Activated T-cell treated with anti-CD3 and anti-CD28 coated beads for 4 hours (primary cell): ENCODE measurements at places on chromosomes 7 and 10.

DNA sequence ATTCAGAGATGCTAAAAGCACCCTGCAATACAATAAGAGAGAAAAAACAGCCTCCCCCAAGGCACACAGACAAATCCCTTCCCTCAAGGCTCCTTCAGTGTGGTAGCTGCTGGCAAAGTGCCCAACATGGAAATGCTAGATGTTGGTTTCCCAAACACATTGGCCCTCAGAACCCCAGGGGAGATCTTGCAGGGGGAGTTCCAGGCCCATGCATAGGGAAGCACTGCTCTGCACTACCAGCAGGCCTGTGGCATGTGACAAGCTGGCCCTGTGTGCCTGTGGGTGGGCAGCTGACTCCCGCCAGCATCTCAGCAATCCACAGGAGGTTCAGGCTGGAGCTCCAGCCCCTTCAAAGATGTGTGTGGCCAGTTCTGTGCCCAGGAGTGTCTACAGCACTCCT lies 16.8 kb upstream of the CSGALNACT2 start:
- no peak for DNase-seq

- no peak for DNase-seq
These were observed 101.5 kb downstream of the STK31 start for GRCh38 chr7:23811540-23811939.

- DNase-seq, result no peak
These were observed 7.0 kb downstream of the ANXA7 start for GRCh38 chr10:73406846-73407245.

GRCh38 chr10:17316488-17317170 lies 88.6 kb downstream of the VIM start:
- no peak for DNase-seq

- no peak for DNase-seq
These were observed 30.5 kb upstream of the FBXW4 start for GRCh38 chr10:101725296-101726114.

DNA sequence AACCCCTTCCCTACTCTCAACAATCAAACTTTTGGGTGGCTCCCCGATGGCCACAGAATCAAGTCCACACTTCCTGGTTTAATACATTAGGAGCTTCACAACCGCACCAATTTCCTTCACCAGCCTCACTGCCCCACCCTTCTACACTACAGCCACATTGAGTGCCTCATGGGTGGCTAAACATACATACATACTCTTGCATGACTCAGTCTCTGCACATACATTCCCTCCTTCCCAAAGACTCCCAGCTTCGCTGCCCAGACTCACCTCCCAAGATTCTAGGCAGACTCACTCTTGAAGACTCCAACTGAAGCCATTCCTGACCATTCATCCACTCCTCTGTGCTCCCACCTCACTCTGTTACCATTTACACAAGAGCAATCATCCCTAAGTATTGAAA lies 15.9 kb downstream of the VPS41 start:
- no peak for DNase-seq

GRCh38 chr7:55086413-55087201 lies 67.8 kb downstream of the EGFR start:
- DNase-seq, result no peak

GRCh38 chr7:46397591-46397990 lies 476.5 kb upstream of the IGFBP3 start:
- no peak for DNase-seq

GRCh38 chr10:71232089-71232998 lies 20.0 kb downstream of the UNC5B start:
- no peak for DNase-seq

DNA sequence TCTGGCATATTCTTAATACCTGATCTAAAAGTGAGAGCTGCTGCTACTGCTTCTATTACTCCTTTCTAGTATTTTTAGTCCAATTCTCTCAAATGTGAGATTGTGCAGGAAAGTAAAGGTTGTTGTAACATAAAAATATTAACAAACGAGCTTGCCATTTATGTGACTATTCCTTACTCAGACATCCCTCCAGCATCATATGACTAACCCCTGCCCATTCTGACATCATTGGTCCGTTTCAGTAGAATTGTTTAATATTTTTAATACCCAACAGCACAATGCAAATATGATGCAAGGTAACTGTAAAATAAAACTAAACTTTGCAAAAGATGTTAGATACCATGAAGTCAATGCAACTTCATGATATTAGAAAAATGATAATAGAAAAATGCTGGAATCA lies 83.6 kb downstream of the CFAP58 start:
- DNase-seq, result no peak

GRCh38 chr10:125055446-125055845 lies 104.9 kb downstream of the CTBP2 start:
- DNase-seq, result no peak

DNA sequence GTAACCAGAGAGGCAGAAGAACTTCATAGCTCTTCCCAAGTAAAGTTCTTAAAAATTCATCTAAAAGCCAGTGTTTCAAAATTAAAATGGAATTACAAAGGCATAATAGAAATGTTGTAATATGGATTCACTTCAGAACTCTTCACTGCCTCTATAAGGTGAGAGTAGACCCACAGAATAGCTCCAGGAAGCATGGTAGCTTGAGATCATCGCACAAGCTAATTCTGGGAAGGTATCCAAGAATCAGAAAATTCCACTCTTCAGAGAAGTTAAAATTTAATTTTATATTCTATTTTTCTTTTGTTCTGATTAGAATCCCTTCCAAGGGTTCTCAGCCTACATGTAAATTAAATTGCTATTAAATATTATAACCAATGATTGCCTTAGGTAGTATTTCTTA lies 1.5 kb upstream of the DHX32 start:
- no peak for DNase-seq

DNA sequence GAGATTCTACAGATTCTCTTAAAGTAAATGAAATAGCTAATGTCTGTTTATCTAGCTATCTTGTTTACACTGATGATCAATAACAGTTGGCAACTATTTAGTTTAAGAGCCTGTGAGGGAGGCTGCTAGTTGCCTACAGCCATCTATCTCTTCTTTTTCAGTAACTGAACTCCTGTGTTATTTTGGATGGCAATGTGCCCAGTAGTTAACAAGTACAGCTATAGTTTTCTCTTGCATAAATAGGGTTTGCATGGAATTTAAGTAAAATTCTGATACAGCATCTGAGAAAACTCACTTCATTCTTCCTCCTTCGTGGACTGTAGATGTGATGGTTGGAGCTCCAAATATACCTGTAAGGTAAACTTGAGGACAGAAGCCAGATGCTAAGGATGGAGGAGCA lies 219.5 kb upstream of the POT1 start:
- no peak for DNase-seq

DNA sequence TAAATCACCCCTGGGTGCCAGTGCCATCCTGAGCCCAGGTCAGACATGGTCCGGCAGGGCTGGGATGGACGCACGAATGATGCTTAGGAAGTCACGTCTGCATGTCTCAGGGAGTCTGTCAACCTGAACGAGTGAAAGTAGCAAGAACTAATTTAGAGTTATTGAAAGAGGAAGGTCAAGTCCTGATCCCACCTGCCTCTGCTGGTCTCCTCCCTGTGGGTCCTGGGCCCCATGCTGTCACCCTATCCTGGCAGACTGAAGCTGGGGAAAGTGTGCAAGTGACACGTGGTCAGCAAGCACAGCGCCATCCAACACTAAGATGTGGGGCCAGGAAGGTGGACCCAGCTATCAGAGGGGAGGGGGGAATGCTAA lies 26.1 kb upstream of the GRID1 start:
- no peak for DNase-seq

- DNase-seq, result no peak
These were observed 128.6 kb upstream of the SLC26A5 start for GRCh38 chr7:103574576-103574975.

GRCh38 chr7:5139998-5140397 lies 50.0 kb upstream of the WIPI2 start:
- DNase-seq, result no peak

GRCh38 chr7:17472518-17472917 lies 174.1 kb downstream of the AHR start:
- no peak for DNase-seq

DNA sequence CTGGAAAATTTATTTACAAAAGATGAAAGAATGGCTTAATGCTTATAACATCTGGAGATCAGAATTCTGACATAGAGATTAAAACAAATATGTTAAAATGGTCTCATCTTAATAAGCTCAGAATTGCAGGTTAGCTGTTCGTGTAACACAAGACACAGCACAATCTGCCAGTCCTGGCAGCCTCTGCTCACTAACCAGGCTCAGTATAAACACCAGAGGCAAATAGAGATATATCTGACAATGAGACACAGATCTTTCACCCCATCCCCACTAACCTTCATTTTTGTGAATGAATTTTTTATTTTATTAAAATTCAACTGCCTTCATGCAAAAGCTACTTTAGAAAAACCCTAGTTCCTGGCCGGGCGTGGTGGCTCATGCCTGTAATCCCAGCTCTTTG lies 51.8 kb downstream of the RELN start:
- DNase-seq, result no peak

DNA sequence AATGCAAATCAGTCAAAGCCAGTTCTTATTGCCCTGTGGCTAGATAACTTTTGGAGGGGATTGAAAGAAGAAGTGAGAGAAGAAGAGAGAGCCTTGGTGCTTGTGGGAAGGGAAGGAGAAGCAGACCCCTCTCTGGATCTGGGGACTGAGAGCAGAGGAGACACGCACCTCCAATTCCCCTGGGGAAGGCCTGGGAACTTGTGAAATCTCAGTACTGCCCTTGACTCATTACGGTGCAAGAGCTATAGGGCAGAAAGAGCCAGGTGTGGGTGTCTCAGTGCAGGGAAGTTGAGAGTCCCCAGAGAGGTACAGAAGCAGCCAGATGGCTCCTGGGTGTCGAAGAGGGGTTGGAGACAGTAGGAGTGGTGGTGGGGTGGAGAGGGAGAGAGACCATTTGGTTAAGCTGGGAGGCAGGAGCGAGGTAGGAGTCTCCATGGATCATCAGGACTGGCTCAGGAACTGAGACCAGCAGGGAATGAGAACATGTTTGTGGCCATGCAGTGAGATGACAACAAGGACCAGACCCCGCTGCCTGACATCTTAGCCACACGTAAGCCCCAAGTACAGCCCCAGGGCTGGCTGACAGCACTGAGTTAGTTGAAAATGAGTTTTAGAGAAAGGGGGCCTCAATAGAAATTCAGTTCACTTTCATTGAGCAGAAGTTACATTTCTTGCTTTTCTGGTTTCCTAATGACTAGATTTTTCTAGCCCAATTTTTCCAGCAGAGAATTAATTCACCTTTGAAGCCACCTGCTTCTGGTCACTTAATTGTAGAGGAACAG lies 238.2 kb downstream of the BUB3 start:
- DNase-seq, result no peak

DNA sequence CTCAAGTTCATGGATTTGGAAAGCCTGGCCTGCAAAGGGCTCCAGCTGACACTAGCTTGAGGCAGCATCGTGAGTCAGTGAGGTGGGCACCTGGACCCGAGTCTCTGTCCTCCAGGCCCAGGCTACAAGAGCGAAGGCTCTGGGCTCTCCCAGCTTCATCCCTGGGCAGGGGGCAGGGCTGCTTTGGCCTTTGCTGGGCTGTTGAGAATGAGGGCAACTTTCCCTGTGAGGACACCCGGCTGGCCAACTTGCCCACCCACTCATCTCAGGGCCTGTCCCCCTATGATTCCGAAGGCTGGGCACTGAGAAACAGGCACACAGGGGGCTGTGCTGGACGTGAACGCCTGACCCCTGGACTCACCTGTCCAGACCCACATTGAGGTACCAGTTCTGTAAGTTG lies 24.4 kb downstream of the LDB3 start:
- DNase-seq, result no peak

- DNase-seq, result no peak
These were observed 51.6 kb downstream of the ST7 start for GRCh38 chr7:117004899-117005298.

DNA sequence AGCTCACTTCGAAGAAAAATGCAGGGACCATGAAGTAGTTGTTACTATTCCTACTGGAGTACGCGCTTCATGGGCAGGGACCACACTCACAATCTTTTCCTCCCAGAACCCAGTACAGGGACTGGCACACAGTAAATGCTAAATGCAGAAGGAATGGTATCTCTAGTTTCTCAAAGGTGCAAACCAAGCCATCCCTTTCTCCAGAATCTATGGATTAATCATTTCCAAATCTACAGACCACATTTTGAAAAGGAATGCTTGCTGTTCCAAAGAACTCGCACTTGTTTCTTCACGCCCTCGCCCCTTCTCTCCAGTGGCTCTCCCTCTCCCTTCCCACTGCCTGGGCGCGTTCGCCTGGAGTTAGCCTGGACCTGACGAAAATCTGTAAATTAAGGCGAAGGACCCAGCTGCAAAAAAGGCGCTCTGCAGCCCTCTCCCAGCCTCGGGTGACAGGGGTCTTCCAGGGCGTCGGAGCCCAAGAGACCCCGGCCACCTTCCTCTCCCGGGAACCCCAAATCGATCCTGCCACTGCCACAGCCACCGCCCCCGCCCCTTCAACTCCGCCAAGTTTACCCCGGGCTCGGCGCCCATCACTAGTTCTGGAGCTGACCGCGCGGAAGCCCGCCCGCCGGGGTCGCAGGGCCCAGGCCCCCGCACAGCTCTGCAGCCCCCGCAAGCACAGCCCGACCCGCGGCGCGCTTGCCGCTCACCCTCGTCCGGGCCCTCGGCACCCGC lies 527 bp downstream of the PDIA4 start:
- no peak for DNase-seq

GRCh38 chr7:114107522-114107921 lies 188.7 kb upstream of the PPP1R3A start:
- DNase-seq, result no peak

- no peak for DNase-seq
These were observed 870 bp downstream of the ANK3 start for GRCh38 chr10:60388709-60389301.

DNA sequence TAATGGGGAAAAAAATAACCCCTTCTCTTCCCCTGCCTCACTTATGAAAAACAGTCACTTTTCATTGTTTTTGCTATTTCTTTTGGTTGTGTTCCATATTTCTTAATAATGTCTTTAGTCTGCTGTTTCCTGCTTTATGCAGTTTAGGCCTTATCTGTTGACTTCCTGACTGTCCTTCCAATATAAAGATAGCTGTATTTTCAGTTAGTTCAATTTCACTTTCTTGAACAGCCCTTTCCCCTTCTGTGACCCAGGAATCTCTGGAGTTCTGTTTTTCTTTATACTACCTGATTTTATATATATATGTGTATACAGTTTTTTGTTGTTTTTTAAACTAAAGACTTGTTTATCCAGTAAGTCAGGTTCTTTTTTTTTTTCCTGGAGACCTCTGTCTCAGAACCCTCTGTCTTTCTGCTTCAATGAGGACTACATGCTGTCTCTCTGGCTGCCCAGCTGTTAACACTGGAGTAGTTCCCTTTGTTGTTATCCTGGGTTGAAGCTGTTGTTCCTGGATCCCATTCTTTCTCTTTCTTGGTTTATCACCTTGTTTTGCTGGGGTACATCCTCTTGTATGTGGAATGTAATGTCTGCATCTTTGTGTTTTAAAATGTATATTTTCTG lies 87.2 kb downstream of the GSDME start:
- no peak for DNase-seq
